Nasal cavity respiratory epithelium epithelial cell of viscerocranial mucosa (primary cell): ENCODE measurements at places on chromosomes 12 and 14. TPM values are rescaled to one million over a fixed set of nuclear protein-coding genes. Genes with fewer than 3 reads are reported as not detected.

FAM90A1 gene
- 0.28 TPM in 1 of 2 replicates, not detected in the other for total RNA-seq

OR4K15 gene
- total RNA-seq, result not detected in 2 replicates

PIWIL1 gene
- not detected in 2 replicates for total RNA-seq

MSRB3 gene
- total RNA-seq, result 2.7 and 4.8 TPM in 2 replicates

TGM1 gene
- 87.8 and 123 TPM in 2 replicates for total RNA-seq

PMEL gene
- 1.3 and 1.4 TPM in 2 replicates for total RNA-seq

RDH16 gene
- 0.34 and 6.3 TPM in 2 replicates for total RNA-seq

PMCH gene
- total RNA-seq, result not detected in 2 replicates

ASPG gene
- under 0.01 and 0.71 TPM in 2 replicates for total RNA-seq

GLIPR1L1 gene
- total RNA-seq, result not detected in 2 replicates

GZMB gene
- total RNA-seq, result not detected in 2 replicates

KLRK1 gene
- 0.07 TPM in 1 of 2 replicates, not detected in the other for total RNA-seq

PLA2G1B gene
- not detected in 2 replicates for total RNA-seq

CFL2 gene
- total RNA-seq, result 14.1 and 21.2 TPM in 2 replicates

C1R gene
- total RNA-seq, result 2.1 and 50.6 TPM in 2 replicates

NR1H4 gene
- total RNA-seq, result not detected in 2 replicates

TCL1B gene
- not detected in 2 replicates for total RNA-seq

ANO4 gene
- 2.4 and 7.8 TPM in 2 replicates for total RNA-seq

C12orf57 gene
- total RNA-seq, result 52.6 and 80.0 TPM in 2 replicates

RHOJ gene
- total RNA-seq, result 0.07 TPM in 1 of 2 replicates, not detected in the other

FERMT2 gene
- total RNA-seq, result 26.4 and 34.2 TPM in 2 replicates

TSPAN8 gene
- 0.07 TPM in 1 of 2 replicates, not detected in the other for total RNA-seq

ASB2 gene
- under 0.01 and 0.43 TPM in 2 replicates for total RNA-seq

CPNE6 gene
- total RNA-seq, result not detected in 2 replicates

STXBP6 gene
- under 0.01 TPM in 1 of 2 replicates, not detected in the other for total RNA-seq

TMEM119 gene
- total RNA-seq, result not detected in 2 replicates

IGF1 gene
- not detected in 2 replicates for total RNA-seq

SOAT2 gene
- total RNA-seq, result not detected in 2 replicates

ERGIC2 gene
- total RNA-seq, result 51.6 and 68.2 TPM in 2 replicates

IRAK3 gene
- total RNA-seq, result 0.68 and 6.8 TPM in 2 replicates

MIP gene
- not detected in 2 replicates for total RNA-seq

BEGAIN gene
- total RNA-seq, result 0.21 and 0.68 TPM in 2 replicates

PROX2 gene
- total RNA-seq, result not detected in 2 replicates

CLEC1B gene
- total RNA-seq, result not detected in 2 replicates

SLC17A8 gene
- total RNA-seq, result not detected in 2 replicates

NYNRIN gene
- total RNA-seq, result 2.4 and 23.3 TPM in 2 replicates

GRIP1 gene
- 10.6 and 22.1 TPM in 2 replicates for total RNA-seq

SMIM41 gene
- total RNA-seq, result under 0.01 TPM in 1 of 2 replicates, not detected in the other

SLC16A7 gene
- 4.4 and 16.2 TPM in 2 replicates for total RNA-seq

CCDC197 gene
- not detected in 2 replicates for total RNA-seq

IFNG-AS1 gene
- not detected in 2 replicates for total RNA-seq

ADCY4 gene
- 0.85 and 1.0 TPM in 2 replicates for total RNA-seq

FBRSL1 gene
- 5.8 and 14.1 TPM in 2 replicates for total RNA-seq

SERPINA1 gene
- total RNA-seq, result under 0.01 and 9.6 TPM in 2 replicates
